ENCODE measurements at places on chromosomes 2 and 18.

- no peak for DNase-seq
Measured at GRCh38 chr2:217407362-217407761, 547.5 kb upstream of the TNP1 start.

DNA sequence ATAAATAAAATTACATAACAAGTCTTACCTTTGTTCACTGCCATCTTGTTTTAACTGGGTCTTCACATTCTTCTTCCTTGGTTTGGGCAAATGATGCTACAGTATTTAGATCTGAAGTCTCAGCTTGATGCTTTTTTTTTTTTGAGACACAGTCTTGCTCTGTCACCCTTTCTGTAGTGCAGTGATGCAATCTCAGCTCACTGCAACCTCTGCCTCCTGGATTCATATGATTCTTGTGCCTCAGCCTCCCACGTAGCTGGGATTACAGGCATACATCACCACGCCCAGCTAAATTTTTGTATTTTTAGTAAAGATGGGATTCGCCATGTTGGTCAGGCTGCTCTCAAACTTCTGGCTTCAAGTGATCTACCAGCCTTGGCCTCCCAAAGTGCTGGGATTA is 53.2 kb upstream of the MAT2A start:
- no peak for DNase-seq

DNA sequence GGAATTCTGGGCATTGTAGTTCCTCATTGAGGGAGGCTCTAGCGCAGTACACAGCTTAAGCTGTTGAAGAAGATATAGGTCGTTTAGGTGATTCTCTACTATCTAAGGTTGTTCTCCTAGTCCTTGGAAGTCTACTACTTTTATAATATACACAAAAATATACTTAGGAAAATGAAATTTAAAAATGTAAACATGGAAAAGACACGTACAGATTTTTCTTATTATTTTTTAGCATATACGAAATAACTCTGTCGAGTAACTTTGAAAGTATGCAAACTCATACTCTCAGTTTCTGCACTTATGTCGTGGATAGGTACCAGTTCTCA is 272 bp upstream of the FASTKD1 start:
- no peak for DNase-seq

GRCh38 chr18:50131591-50131990 is 63.4 kb downstream of the MYO5B start:
- DNase-seq: no peak

GRCh38 chr2:215479121-215479520 is 43.3 kb upstream of the FN1 start:
- DNase-seq: no peak

DNA sequence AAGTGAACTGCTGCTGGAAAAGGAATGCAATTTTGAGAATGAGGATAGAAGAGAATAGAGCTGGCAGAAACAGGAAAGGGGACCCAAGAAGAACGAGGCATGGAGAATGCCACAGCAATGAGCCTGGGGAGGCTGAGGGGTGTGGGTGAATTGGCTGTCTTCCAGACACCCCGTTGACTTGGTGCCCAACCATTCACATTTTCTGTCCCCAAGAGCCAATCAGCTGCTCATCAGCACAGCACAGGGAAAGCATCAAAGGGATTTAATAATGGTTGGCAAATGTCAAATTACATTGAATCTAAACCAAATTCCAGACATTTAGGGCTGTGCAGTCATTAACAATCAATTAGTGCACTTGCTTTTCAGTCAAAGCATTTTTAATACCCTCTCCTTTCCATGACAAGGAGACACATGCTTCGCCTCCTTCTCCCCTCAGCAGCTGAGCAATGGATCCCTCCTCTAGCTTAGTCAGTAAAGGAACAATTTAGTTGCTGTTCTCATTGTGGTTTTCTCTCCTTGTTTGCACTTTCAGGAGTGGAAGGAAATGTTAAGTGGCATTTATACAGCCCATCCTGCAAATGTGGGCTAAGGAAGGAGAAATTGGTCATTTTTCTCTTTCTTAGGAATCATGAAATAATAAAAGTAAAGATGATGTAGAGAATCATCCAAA is 98.8 kb downstream of the KLF7 start:
- DNase-seq: no peak

- no peak for DNase-seq
Measured at GRCh38 chr2:236545814-236546480, 23.7 kb upstream of the ACKR3 start.

DNA sequence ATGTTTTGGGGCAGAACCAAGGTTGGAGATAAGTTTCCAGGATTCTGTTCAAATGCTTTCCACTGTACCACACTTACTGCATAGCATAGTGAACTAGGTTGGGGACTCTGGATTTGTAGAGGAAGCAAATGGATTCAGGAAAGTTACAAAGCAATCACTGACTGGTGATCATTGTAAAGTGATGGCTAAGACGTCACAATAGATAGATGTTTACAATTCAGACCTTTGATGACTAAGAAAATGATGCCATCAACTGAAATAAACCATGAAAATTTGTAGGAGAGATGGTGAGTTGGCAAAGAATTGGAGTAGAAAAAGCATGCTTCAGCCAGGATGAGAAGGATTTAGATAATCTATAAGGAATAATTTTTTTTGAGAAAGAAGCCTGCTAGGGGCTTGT is 178.0 kb downstream of the UBE2E3 start:
- DNase-seq: no peak

- peak; percentile 62 for DNase-seq
Measured at GRCh38 chr2:10097352-10098148, 17.3 kb upstream of the CYS1 start.

- DNase-seq: no peak
Measured at GRCh38 chr2:150296770-150297546, 190.5 kb downstream of the RND3 start.

DNA sequence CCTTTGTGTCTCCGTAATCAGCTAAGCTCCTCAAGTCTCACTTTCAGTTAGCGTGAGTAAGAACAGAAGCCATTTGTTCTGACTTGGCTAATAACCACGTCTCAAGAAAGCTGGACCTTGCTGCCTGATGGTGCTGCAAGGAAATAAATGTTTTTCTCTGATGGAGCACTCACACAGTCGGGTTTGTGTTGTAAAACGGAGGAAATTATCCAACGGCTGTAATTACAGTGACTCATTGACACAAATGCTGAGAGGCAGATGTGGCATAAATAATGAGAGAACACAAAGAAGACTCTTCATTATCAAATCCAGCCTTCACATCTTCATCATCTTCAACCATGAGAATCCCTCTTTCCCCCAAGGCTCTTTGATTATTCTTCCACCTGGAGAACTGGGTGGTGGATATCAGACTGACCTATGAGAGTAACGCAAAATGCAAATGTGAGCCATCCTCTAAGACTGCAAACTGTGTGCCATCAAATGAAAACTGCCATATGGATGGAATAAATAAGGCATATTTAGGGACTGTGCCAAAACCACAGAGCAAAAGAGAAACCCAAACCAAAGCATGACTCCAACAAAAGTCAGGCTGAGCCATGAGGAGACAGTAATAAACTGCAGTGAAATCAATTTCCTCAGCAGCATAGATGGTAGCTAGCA is 252.6 kb downstream of the RND3 start:
- no peak for DNase-seq

GRCh38 chr2:106885971-106886915 is at the start of gene ST6GAL2:
Gene ST6GAL2, minus strand, starts transcription at chr2:106886167. Its CDS starts 42,190 bp downstream, at chr2:106843977.
- DNase-seq: no peak

DNA sequence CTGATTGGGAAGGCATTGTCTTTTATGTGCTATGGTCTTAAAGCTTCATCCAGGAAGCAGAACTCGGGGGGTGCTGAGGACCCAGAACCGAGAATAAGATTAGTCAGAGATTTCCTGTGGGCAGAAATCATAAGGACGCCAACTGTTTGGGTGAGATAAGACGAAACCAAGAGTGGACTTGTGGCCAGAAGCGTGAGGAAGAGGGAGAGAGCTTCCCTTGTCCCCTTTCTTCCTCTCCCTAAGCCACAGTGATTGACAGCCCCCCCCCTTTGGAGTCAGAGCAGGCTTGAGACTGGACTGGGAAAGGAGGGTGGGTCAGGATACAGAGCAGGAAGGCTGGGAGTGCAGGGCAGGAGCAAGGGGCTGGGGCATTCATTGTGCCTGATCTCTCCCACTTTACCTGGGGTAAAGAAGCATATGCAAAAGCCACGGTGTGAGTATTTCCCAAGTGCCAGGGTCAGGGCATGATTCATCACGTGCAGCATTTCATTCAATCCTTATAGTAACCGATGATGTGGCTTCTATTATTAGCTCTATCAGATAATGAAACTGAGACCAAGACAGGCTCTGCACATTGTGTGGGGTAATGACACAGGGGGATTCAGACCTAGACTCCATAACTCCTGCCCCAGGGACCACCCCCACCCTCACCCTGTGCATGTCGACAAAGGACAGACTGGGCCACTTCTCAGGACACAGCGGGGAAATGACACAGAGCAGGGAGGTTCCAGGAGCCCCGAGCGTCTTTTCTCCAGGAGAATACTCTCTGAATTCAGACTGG is 3.0 kb upstream of the IL1RN start:
- peak; percentile 36 for DNase-seq

- no peak for DNase-seq
Measured at GRCh38 chr2:168200930-168201583, 46.3 kb downstream of the STK39 start.

GRCh38 chr2:151302879-151303278 is 13.4 kb upstream of the NMI start:
- no peak for DNase-seq

- DNase-seq: no peak
Measured at GRCh38 chr2:1397350-1397749, 15.9 kb upstream of the TPO start.

DNA sequence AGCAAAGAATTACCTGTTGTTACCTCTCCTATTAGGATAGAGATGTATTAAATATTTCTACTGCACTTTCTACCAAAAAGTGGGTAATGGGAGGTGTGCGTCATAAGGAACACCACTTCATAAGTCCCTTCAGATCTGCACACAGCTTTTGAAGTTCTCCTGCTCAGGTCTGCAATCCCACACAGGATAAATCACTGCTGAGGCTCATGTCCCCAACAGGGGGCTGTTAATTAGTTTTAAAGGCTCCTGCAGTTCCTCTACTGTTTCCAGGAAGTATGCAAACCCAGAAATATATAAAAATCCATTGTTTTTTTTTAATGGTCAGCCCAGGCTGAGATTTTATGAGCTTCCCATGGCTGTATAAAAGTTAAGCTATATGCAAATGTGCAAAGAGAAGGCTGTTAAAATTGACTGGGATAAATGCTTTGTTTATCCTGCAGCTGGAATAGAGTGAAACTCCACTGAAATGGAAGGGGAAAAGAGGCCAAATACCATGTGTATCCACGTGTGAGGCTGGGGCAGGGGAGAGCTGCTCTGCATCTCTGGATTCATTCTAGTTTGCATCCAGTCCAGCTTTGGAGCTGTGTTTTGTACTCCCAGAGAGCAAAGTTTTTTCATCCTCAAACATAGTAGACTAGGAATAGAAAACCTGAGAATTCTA is 903.7 kb downstream of the TDRD15 start:
- no peak for DNase-seq

GRCh38 chr2:241546771-241547498 is 11.6 kb upstream of the BOK start:
- DNase-seq: no peak

- peak; percentile 34 for DNase-seq
Measured at GRCh38 chr2:147331790-147332419, 512.9 kb upstream of the ACVR2A start.
